ENCODE measurements at places on chromosomes 6 and 20.

DNA sequence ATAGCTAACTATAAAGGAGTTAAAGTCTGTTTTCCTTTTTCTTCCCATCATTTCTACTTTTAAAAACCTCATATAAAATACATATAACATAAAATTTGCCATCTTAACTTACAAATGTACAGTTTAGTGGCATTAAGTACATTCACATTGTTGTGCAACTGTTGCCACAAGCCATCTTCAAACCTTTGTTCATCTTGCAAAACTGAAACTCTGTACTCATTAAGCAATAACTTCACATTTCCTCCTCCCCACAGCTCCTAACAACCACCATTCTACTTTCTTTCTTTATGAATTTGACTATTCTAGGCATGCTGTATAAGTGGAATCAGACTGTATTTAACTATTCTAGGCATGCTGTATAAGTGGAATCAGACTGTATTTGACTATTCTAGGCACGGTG is 4.5 kb downstream of the CCDC170 start:
- no peak for DNase-seq

- no peak for DNase-seq
Observed at GRCh38 chr6:24922170-24922569, 13.6 kb downstream of the RIPOR2 start.

GRCh38 chr20:23869520-23869919 is 10.0 kb downstream of the CST5 start:
- no peak for DNase-seq

DNA sequence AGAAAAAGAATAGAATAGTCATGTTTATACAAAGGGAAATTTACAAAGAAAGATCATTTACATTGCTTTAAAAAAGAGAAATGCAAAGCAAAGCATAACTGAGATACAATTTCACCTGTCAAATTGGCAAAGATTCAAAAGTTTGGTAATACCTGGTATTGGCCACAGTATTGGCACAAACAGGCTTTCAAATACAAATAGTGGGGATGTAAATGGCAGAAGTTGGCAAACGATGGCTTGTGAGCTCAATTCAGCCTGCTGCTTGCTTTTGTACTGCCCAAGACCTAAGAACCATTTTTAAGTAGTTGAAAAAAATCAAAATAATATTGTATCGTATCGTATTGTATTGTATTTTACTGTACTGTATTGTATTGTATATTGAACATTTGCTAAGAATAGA is 194.5 kb upstream of the JAG1 start:
- DNase-seq, result no peak

- no peak for DNase-seq
Observed at GRCh38 chr20:36686944-36687343, 40.9 kb upstream of the SLA2 start.

DNA sequence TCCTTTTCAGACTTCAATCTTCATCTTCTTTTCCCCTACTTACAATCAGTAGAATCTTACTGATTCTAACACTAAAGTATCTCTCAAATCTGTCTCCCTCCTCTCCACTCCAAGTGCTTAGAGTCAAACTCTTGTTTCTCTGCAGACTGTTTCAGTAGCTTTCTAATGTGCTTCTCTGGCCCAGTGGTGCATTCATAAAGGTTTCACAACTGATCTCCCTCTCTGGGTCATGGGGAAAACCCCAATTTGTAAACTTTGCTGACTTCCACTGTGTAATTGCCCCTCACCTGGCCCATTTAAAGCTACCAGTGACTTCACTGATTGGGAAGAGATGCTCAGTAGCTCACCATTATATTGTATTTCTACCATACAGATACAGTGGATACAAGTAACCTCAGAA is 183.6 kb downstream of the FAXC start:
- DNase-seq, result no peak

- DNase-seq, result no peak
Observed at GRCh38 chr6:163314791-163315470, 99.6 kb upstream of the QKI start.

DNA sequence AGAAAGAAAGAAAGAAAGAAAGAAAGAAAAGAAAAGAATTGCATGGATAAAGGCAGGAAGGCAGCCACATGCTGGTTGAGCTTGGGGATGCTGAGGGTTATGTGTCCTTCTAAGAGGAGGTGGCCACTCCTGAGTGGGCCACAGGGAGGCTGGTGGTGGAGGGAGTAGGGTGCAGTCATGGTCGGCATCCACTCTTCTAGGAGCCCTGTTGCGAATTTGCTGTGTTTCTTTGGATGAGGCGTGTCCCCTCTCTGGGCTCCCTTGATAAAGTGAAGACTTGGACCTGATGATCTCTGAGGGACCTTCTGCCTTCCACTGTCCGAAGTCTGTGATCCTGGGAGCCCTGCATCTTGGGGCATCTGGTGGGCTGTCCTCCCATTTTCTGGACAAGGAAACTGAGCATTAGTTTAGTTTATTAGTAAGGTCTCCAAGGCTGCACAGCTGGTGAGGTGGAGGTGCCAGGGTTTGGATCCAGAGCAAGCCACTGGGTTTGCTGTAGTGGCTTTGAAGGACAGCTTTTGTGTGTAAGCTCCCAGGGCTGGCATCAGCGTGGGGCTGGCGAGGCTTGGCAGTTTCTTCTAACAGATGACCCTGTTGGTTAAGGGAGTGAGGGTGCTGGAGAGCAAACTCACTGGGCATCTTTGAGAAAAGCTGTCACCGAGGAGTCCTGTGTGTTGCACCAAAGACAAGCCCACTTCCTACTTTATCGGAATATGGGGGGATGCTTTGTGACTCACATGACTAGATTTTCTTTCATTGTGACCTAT is 4.3 kb downstream of the DLGAP4 start:
- DNase-seq, result no peak

GRCh38 chr6:34310817-34311216 is 62.0 kb upstream of the SMIM29 start:
- DNase-seq, result no peak
